Effector memory CD8-positive, alpha-beta T cell (primary cell): ENCODE measurements at places on chromosomes 12 and 14.
A peak's percentile ranks its signal among the peaks of the same experiment; 100 is the strongest.

DNA sequence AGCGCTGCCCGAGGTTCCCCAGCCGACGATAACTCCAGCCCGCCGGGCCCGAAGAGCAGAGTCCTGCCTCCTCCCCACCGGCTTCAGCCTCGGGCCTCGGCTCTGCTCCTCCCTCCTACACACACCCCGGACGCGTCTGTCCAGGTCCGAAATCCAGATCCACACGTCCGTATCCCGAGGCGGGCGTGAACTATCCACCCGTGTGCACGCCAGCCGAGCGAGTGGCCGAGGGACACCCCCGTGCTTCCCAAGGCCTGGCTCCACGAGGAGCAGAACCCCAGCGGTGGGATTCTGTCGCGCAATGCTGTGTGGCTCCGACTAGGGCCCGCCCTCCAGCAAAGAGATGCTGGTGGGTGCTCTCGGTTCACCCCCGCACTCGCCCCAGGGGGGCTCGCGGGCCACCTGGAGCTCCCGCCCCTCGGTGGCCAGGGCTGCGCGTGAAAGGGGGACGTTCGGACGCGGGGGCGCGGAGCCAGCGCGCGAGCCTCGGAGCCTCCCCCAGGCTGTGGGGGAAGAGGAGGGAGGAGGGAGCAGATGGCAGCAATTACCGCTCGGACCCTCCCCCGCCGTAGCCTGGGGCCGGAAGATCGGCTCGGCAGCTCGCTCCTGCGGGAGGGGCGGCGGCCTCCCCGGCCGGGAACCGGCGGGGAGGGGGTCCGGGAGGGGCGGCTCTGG lies 18.9 kb upstream of the ANKRD33 start:
- no peak for DNase-seq

GRCh38 chr12:87253157-87253556 lies 776.0 kb downstream of the C12orf50 start:
- DNase-seq, result no peak

- no peak for DNase-seq
Measured at GRCh38 chr14:33618361-33619105, 332.3 kb downstream of the EGLN3 start.

- no peak for DNase-seq
Measured at GRCh38 chr12:93702707-93703315, 25.6 kb downstream of the CRADD start.

GRCh38 chr12:56718636-56719035 lies 6.5 kb downstream of the NACA start:
- no peak for DNase-seq

- no peak for DNase-seq
Measured at GRCh38 chr12:26838888-26839416, 6.0 kb upstream of the ITPR2 start.

GRCh38 chr14:93011141-93011529 lies 88.2 kb downstream of the CHGA start:
- DNase-seq, result no peak

DNA sequence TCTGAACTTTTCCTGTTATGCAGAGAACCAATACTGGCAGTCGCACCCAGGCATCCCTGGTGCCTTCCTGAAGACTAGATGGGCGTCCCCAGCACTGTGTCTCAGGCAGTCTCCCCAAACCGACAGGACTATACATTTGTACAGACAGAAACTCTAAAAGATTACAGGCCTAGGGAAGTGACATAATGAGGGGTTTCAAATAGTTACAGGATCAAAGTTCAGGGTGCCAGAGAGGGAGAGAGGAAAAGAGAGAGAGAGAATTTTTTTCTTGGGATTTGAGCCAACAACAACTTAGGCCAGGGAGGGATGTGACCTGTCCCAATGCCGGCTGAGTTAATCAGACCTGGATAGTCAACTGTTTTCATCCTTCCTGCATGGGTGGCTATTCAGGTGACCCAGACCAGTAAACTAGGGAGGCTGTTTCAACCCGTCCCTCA lies 9.3 kb upstream of the GMFB start:
- DNase-seq, result no peak

DNA sequence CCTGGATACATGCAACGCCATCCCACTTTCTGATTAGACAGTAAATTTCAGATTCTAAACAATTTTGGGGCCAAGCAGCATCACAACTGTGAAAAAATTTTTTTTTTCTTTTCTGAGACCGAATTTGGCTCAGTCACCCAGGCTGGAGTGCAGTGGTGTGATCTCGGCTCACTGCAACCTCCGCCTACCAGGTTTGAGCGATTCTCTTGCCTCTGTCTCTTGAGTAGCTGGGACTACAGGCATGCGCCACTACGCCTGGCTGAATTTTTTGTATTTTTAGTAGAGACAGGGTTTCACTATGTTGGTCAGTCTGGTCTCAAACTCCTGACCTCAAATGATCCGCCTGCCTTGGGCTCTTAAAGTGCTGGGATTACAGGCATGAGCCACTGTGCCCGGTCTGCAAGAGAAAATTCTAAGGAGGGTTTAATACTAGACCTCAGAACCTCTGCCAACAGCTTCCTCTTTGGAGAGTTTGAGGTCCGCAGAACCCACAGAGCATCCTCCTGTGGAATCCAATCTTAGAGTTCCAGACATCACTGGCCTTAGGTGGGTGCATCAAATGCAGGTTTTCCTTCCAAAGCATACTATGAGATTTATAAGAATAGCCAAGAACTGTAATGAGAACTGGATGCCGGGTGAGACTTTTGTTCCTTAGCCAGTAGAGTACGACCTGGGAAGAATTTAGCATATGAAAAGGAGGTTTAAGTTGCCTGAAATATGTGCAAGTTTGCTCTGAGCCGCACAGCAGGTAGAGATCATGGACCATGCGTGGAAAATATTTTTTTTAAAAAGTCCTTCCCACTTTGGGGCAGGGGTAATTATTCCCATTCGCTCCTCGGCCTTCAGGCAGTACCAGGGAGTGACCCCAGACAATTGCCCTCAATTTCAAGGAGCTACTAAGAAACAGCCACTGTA lies 7.8 kb upstream of the PHC1 start:
- DNase-seq, result no peak

GRCh38 chr14:20711685-20712084 lies 23.1 kb downstream of the ANG start:
- DNase-seq, result no peak

- no peak for DNase-seq
Measured at GRCh38 chr12:62631471-62632410, 165.1 kb downstream of the MON2 start.

GRCh38 chr12:91984556-91984955 lies 161.1 kb downstream of the BTG1 start:
- no peak for DNase-seq

DNA sequence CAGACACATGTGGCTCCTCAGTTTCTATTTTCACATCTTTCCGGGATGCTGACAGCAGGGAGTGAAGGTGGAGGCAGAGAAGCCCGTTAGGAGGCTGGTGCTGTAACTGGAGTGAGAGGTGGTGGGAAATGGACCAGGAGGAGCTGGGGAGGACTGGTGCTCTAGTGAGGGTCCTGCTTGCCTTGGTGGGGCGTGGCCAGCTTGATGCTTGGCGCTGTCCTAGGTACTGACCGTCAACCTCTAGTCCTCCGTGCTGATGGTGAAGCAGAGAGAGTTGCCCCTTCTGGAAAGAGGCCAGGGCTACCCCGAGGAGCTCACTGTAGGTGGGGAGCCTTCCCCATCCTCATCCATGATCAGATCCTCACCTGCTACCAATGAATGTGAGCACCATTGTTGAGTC lies 1.4 kb downstream of the TRMT61A start:
- DNase-seq, result no peak

DNA sequence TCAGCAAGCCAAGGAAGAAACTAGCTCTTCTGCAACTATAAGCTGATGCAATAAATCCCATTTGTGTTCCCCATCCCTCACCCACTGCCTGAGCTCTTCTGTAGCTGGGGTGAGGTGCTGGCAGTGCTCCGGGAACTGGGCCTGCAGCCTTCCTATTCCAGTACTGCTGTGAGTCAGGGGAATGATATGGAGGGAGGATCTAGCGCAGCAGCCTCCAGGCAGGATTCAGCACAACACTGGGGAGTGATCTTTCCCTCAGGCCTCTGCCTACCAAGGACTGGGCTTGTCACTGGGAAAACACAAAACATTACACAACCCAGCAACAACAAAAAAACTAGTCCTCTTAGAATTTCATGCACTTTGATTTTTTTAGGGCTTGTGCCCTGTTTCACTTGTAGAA lies 58.7 kb downstream of the ST8SIA1 start:
- DNase-seq, result no peak

GRCh38 chr12:115354007-115354890 lies 670.3 kb upstream of the TBX3 start:
- no peak for DNase-seq

DNA sequence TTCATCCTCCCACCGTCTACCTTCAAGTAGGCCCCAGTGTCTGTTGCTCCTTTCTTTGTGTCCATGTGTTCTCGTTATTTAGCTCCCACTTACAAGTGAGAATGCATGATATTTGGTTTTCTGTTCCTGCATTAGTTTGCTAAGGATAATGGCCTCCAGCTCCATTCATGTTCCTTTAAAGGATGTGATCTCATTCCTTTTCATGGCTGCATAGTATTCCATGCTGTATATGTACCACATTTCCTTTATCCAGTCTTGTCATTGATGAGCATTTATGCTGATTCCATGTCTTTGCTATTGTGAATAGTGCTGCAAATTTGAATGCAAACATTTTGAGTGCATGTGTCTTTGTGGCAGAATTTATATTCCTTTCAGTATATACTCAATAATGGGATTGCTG lies 259.6 kb upstream of the PELI2 start:
- DNase-seq, result no peak

DNA sequence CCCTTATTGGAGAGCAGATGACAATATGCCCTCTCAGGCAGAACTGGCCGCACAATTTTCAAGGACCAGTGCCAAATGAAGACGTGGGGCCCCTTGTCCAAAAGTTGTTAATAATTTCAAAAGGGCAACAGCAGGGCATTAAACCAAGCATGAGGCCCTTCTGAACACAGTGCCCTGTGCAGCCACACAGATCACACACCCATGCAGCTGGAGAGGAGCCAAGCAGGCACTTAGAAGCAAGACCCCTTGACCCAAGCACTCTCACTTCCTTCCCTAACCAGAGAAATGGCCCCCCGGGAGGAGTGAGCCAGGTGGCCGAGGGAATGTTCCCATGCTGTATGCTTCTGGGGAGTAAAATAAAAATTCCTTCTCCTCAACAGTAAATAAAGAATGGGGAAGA lies 114.0 kb upstream of the TMPO start:
- no peak for DNase-seq

GRCh38 chr14:105076296-105076804 lies 11.1 kb upstream of the GPR132 start:
- no peak for DNase-seq

DNA sequence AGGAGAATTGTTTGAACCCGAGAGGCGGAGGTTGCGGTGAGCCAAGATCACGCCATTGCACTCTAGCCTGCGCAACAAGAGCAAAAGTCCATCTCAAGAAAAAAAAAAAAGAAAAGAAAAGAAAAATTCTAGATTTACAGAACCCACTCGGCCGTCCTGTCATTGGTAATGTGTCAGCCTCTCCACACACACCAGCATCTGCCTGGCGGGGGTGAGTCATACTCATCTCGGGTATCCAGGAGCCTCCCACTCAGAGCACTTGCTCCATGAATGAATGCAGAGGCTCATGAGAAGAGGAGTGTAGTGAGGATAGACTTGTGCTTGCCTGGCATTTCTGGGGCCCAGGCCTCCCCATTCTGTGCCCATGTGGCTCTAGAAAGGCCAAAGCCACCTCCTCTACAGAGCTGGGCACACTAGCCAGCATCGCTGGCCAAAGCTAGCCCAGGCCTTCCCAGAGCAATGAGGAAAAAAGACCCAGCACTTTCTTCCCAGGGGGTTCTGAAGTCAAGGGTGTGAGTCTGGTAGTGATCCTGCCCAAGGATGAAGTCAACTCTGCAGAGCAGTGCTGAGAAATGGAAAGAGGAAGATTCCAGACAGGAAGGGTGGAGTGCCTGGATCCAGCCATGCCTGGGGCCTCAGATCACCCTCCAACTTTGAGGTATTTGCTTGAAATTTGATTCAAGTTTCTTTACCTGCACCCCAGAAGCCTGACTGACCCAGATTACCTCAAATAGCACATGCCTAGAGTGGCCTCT lies 31.2 kb upstream of the KLC1 start:
- no peak for DNase-seq

GRCh38 chr12:32737715-32738114 lies 18.0 kb downstream of the YARS2 start:
- DNase-seq, result no peak

GRCh38 chr12:120101182-120101581 lies 15.4 kb downstream of the RAB35 start:
- no peak for DNase-seq

- DNase-seq, result peak; percentile 26
Measured at GRCh38 chr12:118359541-118359915, 13.2 kb downstream of the TAOK3 start.

DNA sequence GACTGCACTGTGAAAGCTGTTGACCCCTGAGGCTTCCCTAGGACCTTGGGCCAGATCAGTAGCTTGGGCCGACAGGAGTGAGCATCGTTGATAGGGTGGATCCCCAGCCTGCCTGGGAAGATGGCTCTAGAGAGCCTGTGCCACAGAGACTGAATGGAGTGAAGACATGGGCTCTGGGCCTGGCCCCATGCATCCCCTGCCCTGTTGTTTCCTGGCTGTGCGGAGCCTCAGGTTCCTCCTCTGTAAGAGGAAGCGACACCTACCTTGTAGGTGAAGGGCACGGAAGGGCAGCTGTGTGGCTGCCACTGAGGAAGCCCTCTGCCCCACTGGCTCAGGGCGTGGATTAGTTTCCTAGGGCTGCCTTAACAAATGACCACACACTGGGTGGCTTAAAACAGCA lies 23.9 kb downstream of the PLEKHG3 start:
- no peak for DNase-seq

GRCh38 chr14:80770114-80770908 lies 171.2 kb downstream of the CEP128 start:
- DNase-seq, result no peak

- DNase-seq, result no peak
Measured at GRCh38 chr12:104502217-104502616, 45.5 kb downstream of the CHST11 start.

- no peak for DNase-seq
Measured at GRCh38 chr14:68690089-68690958, 102.5 kb downstream of the ZFP36L1 start.
